Putamen (tissue), 1 donor: ENCODE measurements at places on chromosomes 12 and 14.

DNA sequence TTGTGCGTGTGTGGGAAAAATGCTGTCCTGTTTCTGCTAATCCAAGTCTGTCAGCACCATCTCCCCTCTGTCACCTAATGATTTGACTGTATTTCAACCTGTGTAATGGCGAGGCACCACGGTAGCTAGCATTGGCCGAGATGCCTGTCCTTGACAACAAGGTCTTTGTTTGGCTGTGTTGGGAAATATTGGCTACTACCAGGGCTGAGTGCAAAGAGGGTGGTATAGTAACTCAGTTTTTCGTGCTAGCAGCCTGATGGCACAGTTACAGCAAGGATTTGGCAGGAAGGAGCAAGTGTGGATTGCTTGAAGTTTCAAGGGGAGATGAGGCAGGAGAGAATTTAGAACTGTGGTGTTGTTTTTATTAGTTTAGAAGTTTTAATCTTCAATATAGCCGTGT lies 440.3 kb upstream of the RGS6 start:
- peak; percentile 50 for DNase-seq

DNA sequence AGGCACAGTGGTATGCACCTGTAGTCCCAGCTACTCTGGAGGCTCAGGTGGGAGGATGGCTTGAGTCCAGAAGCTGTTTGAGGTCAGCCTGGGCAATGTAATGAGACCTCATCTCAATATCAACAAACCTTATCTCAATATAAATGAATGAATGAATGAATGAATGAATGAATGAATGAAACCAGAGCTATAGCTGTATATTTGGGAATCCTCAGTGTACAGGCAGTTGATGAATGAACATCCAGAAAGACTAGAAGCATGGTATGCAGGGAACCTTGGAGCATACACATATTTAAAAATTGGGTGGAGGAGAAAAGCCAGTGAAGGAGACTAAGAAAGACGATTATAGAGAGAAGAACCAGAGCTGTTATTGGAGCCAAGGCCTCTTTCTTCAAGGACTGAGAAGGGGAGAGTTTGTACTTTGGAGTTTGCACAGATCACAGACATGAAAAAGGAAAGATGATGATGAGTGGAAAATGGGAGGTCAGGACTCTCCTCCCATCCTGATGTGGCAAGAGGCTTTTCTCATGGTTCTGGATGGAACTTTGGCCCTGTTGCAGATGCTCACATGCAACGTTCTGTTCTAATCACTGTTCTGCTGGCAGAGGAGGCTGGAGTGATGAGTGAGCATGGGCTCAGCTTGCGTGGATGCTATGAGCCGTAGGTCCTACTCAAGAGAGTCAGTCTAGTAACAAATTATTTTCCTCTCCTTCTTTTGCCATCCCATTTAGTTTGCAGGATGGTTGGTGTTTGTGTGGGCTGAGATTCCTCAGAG lies 114.4 kb downstream of the PRKCH start:
- no peak for DNase-seq

GRCh38 chr14:53306267-53306721 lies 153.2 kb upstream of the DDHD1 start:
- DNase-seq = peak; percentile 85

DNA sequence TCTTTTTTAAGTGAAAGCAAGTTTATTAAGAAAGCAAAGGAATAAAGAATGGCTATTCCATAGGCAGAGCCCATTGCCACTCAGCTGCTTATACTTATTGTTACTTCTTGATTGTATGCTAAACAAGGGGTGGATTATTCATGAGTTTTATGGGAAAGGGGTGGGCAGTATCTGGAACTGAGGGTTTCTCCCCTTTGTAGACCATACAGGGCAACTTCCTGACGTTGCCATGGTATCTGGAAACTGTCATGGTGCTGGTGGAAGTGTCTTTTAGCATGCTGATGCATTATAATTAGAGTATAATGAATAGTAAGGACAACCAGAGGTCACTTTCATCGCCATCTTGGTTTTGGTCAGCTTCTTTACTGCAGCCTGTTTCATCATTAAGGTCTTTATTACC lies 66.3 kb upstream of the AMN start:
- DNase-seq = no peak

GRCh38 chr12:113983777-113984448 lies 17.8 kb upstream of the RBM19 start:
- DNase-seq = no peak

GRCh38 chr12:124655698-124656516 lies 88.5 kb upstream of the NCOR2 start:
- DNase-seq = no peak

DNA sequence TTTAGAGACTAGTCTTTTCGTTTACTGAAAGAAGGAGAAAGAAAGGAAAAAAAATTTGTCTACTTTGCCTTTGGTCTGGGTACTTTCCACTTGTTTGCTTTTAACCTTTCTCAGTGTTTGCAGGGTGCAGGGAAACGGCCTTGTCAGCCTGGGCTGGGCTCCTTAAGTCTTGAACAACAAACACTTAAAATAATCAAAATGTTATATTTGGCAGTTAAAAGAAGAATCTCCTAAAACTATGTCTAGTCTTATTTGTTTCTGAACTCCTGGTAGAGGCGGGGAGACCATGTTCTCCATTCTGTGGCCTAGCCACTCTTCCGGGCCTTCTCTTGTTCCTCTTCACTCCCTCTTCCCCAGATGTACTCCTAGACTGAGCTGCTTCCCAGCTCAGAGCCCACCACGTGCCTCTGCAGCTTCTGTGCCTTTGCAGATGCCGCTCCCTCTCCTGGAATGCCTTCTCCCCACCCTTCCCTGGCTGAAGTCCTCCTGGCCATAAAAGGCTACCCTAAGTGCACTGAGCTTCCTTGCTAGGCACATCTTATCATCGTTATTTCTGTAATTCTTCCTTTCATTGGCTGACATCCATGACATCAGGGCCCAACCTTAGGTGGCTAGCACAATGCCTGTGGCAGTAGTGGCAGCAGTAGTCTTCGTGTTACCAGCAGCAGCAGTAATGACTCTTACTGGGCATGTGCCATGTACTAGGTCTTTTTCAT lies 432.9 kb downstream of the ZFP36L1 start:
- DNase-seq = peak; percentile 23

- no peak for DNase-seq
These were observed 9.8 kb upstream of the ZNF385A start for GRCh38 chr12:54394281-54394719.

DNA sequence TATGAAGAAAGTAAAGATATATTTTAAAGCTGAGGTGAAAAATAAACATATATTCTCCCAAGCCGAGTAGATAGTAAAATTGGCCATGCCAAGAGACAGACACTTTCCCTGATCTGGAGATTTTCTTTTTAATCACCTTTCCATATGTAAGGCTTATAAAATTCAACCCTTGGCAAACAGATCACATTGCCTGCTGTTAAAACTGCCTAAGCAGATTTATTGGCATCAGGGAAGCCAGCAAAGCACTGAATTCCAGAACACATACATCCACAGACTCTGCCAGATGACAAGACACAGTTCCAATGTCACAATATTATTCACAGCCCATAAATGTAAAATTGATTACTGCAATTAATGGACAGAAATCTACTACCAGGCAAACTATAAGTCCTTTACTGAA lies 78.2 kb upstream of the GARIN2 start:
- DNase-seq = no peak

- no peak for DNase-seq
These were observed 4.1 kb downstream of the EVL start for GRCh38 chr14:100069161-100069800.

DNA sequence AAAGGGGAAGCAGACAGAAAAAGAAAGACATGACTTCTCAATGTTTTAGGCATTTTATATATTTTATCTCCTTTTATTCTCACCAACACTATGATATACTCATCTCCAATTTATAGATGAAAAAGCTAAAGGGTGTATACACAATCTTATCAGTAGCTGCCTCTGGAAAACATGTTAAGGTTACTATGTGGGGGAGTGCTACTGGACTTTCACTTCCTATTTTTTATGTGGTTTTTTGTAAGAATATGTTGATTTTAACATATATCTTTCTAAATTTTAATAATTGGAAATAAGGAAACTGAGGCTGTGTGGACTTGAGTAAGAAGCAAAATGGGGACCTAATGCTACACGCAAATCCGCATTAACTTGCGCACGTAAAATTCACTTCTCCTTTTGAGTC lies 99.6 kb upstream of the PDE3A start:
- no peak for DNase-seq
